Suppressor macrophage (primary cell): ENCODE measurements at places on chromosomes 4 and X.

DNA sequence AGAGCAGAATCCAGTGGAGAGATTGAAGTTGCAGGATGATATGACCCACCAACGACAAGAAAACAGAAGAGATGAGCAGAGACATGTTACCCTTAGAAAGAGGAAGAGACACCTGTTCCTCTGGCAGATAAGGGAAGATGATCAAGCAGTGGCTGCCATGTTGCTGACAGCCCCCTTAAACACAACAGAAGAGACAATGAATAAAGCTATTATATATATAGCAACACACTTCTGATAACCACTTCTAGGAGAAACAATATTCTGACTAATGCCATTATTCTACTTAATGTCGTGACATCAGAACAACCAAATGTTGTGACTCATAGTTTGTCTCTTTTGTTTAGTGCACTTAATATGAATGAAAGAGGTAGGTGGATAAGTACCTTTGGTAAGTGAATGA lies 44.9 kb downstream of the SH3RF1 start:
- no peak for DNase-seq

DNA sequence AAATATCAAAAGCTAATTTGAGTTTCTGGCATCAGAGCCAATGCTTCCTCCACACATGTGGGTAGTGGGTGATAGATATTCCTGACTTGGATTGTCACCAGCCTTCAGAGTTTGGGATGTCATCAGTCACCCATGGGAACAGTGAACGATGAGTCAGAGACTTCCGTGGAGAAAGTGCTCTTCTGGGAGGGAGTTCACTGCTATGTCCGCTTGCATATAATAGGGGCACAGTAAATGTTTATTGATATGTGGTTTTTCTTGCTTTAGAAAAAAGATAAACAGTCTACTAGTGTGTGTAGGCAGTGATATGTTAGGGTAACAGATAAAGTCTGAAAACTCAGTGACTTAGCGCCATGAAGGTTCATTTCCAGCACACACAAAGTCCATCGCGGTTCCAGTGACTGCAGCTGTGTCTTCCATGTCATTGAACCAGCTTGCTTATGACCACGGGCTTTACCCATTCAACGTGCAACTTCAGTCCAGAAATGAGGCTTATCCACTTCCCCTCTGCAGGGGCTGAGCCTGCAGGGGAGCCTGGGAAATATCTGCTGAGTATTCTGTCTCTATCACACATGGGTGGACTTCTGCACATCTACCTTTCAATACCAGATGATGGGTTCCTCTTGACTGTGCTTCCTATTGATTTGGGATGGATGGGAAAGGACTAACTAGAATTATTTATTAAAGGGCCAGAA lies 87.7 kb upstream of the WWC2 start:
- no peak for DNase-seq

DNA sequence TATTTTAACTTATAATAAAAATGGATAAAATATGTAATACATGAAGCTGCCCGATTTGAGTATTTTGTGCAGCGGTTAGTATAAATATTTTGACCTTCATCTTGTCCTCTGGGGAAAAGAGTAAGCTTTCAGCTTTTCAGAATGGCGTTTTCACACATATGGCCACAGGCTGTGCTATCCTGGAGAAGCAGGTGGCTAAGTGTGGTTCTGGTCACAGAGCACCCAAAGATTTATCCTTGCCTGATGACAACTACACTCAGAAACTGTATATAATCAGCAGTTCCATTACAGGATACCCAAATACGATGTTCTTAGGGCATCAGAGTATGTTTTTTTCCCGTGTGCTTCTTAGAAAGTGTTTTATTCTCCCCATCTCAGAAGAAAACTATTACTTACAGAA lies 42.3 kb upstream of the ANK2 start:
- DNase-seq, result no peak

GRCh38 chrX:141180851-141181250 lies 3.9 kb upstream of the LDOC1 start:
- no peak for DNase-seq

GRCh38 chr4:152708796-152709195 lies 29.0 kb upstream of the TMEM154 start:
- DNase-seq, result no peak
